ENCODE measurements at places on chromosomes 12 and 14. TPM values are rescaled to one million over a fixed set of nuclear protein-coding genes. Genes with fewer than 3 reads are reported as not detected.

DNA sequence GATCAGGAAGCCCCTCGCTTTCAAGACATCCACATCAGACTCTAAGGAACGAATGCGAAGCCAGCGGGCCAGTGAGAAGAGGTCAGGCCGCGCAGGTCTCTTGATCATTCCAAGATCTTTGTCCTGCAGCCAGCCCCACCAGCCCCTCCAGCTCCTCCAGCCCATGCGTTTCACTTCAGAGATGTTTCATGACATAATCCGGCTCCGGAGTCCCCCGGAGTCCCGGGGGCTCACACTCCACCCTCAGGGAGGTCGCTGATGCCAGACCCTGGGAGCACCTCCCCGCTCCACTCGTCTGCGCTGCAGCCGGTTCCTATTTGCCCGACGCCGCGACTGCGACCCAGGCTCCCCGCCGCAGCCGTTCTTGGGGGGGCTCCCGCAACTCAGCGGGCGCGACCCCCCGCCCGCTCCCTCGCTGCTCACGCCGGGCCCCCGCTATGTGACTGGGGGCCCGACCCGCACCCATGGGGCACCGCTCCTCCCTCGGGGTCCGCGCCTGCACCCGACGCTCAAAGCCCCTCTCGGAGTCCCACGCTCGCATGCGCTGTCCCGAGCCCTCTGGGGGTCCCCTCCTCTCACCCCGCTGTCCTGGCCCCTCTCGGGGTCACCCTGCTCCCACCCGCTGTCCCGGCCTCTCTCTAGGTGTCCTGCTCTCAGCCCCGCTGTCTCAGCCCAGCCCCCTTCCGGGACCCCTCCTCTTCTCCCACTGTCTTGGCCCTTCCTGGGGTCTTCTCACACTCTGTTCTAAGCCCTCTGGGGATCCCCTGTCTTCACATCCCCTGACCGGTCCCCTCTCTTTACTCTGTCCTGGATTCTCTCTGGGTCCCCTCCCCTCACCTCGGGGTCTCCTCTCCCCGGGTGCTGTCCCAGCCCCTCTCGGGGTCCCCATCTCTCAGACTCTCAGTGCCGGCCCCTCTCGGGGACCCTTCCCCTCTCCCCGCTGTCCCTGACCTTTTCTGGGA lies 1.1 kb downstream of the TAOK3 start:
- DNase-seq: peak; percentile 39

TMPRSS12 gene
- total RNA-seq: not detected

LTBR gene
- 15.8 TPM for total RNA-seq

DNA sequence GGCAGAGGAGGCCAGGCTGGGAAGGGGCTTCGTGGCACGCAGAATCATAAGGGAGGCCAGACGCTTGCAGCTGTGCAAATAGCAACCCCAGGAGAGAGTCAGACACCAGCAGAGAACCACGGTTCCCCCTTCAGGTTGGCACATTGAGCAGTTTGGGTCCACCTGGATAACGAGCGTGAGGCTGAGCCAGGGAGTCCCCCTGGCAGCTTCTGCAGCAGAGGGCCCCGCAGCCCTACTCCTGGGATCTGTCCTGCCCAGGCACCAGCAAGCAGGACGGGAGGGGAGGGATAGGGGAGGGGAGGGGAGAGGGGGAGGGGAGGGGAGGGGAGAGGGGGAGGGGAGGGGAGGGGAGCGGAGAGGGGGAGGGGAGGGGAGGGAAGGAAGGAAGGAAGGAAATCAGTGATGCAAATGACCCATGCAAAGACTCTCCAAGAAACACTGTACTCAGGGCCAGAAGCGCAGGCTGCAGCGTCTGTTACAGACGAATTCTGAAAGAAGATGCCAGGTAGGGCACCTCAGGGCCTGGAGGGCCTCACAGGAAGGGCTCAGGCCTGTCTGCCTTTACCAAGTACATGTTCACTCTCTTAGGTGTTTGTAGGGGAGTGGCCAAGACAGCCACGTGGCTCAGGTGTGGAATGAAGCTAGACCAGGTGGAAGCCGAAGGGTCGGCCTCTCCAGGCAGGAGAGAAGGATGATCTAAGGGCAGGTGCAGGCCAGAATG lies 32.3 kb upstream of the MMP17 start:
- no peak for DNase-seq

GRCh38 chr12:23555825-23556207 lies 393.7 kb downstream of the SOX5 start:
- DNase-seq: no peak

KCNK10 gene
- not detected for total RNA-seq

- no peak for DNase-seq
Measured at GRCh38 chr12:88339254-88339949, 197.3 kb downstream of the TMTC3 start.

GRCh38 chr12:46296822-46297221 lies 28.0 kb upstream of the SLC38A1 start:
- DNase-seq: no peak

TPPP2 gene
- total RNA-seq: 1.6 TPM

CLEC4D gene
- 0.51 TPM for total RNA-seq

DNA sequence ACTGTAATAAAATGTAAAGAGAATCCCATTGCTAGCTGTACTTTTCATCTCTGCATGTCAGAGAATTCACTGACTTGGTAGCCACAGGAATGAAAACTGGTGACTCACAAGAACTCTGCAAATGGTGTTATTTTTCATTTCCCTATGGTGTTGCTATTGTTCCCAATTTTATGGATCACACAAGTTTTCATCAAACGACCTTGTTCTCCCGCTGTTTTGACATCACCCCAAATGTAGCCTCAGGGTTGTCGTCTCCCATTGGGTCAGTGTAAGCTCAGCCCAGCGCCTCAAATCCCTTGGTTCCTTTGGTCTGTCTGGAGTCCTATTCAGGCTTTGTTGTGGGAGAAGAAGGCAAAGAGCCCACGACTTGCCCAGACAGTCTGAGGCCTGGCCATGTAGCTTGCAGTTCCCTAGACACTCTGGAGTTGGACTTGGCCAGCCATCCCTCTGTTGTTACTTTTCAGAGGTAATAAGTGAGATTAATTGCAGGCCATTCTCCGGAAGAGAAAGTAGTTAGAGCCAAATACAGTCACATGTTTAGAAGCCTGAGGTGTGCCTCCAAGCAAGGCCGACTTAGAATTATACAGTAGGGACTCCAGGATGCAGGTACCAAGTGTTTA lies 159.2 kb downstream of the TGFB3 start:
- DNase-seq: no peak

All from liver (tissue), 10 donors.